RCC 7860 (cell line): ENCODE measurements at places on chromosomes 5 and 9.

DNA sequence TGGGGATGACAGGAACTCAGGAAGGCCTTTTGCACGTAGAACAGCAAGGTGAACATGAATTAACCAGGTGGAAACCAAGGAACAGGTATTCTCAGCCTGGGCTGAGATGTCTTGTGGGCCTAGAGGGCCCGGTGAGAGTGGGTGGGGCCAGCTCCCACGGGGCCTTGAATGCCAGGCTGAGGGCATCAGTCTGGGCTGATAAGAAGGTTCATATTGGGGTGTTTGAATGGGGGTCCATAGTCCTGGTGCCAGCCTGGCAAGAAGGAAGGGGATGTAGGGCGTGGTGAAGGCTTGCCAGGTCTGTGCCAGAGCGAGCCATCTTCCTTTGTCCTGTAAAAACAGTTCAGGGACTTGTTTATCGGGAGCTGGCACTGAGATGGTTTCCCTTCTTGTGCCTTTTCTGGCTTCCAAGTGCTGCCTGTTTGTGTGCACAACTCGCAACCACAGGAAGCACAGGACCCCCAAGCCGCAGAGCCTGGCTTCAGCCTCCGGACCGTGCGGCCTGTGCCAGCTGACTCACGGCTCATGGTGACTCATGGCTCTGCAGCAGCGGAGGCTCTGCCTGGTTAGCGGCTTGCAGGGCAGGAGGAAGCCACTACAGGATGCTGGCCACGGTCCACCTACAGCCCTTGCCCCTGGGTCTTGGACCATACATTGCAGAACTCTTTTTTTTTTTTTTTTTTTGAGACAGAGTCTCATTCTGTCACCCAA is 2.4 kb downstream of the CARD19 start:
- DNase-seq, result peak; percentile 93

GRCh38 chr5:121366515-121366914 is 485.2 kb upstream of the FTMT start:
- peak; percentile 28 for DNase-seq

- no peak for DNase-seq
These were observed 25.0 kb upstream of the ERMP1 start for GRCh38 chr9:5857928-5858327.

GRCh38 chr9:79489261-79490000 is 82.3 kb upstream of the TLE4 start:
- peak; percentile 72 for DNase-seq

- DNase-seq, result no peak
These were observed 13.8 kb downstream of the TBC1D2 start for GRCh38 chr9:98241357-98242300.

- no peak for DNase-seq
These were observed 129.3 kb upstream of the LPCAT1 start for GRCh38 chr5:1652873-1653697.

DNA sequence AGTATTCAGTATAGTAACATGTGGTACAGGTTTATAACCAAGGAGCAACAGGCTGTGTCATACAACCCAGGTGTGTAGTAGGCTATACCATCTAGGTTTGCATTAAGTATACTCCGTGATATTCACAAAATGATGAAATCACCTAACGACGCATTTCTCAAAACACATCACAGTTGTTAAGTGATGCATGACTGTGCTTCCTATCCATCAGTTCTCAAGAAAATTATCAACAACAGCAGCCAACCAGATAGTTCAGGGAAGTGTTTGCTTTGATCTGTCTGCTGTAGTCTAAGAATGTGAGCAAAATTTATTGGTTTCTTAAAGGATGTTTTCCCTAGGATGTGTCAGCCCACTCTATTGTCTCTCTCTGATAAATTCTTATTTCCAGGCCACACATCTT is 7.4 kb downstream of the ZBTB26 start:
- DNase-seq, result no peak

- no peak for DNase-seq
These were observed 74.3 kb upstream of the TNC start for GRCh38 chr9:115192280-115192679.

GRCh38 chr5:60196385-60197113 is 303.0 kb upstream of the PDE4D start:
- peak; percentile 54 for DNase-seq

- no peak for DNase-seq
These were observed 128.6 kb downstream of the MYO10 start for GRCh38 chr5:16807547-16807864.

DNA sequence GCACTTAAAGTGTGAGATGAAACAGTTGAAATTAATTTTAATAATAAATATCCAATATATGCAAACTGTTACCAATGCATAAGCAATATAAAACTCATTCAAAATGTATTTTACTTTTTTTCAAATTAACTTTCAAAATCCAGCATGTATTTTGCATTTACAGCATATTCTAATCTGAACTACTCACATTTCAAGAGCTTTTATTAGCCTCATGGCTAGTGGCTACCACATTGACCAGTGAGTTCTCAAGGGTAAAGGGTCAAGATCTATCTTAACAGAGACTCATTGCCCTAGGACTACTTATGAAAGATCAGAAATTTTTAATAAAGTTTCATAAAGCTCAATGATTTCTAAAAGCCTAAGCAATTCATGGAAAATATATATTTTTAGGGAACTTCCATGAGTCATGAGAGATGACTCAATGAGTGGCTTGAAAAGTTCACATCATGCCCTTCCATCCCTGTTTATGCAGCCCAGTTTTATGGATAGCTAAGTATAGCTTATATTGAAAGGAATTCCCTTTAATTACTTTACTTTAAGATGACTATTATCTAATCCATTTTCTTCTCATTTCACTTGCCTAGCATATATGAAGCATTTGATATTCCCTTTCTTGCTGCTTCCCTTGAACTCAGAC is 608.6 kb downstream of the SLCO4C1 start:
- no peak for DNase-seq

GRCh38 chr5:37396352-37396751 is 17.2 kb downstream of the WDR70 start:
- DNase-seq, result no peak

DNA sequence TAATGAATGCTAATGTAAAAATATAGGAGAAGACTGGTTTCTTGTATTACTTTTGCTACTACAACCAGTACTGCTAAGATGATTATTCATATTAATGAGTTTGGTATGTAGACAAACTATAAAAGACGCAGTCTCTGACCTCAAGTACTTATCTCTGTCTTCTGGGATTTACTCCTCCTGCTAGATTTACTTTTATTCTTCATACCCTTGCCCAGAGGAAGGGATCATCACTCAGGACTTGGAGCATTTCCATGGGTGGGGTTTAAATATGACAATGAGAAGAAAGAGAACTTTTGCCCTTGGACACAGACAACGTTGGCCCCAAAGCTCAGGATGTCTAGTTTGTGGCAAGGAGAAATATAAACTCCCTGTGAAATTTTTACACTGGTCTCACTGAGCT is 126.1 kb downstream of the BNC2 start:
- no peak for DNase-seq
